Activated CD8-positive, alpha-beta memory T cell treated with anti-CD3 and anti-CD28 coated beads, Interleukin-2, amount 50 U/mL, for 48 hours (primary cell): ENCODE measurements at places on chromosomes 6 and 20.

- no peak for DNase-seq
Measured at GRCh38 chr6:82525775-82526495, 162.3 kb downstream of the TPBG start.

DNA sequence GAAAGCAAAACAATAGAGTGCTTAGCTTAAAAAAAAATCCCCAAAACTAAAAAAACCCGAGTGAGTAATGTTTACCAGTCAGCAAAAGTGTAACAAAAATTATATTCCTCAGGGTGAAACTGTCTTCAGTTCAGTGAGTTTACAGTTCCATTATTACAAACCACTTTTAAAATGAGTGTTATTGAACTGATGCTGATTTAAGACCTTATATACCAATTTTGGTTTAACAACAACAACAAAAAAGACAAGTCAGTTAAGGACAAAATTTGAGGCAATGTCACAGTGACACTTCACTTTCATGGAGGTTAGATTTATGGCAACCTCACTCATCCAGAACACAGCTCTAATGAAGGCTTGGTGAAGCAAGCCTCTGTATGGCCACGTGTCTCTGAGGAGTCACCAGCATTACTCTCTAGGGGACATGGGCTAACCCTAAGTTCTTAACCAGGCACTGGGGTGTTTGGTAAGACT is 630.8 kb downstream of the PHF3 start:
- no peak for DNase-seq

DNA sequence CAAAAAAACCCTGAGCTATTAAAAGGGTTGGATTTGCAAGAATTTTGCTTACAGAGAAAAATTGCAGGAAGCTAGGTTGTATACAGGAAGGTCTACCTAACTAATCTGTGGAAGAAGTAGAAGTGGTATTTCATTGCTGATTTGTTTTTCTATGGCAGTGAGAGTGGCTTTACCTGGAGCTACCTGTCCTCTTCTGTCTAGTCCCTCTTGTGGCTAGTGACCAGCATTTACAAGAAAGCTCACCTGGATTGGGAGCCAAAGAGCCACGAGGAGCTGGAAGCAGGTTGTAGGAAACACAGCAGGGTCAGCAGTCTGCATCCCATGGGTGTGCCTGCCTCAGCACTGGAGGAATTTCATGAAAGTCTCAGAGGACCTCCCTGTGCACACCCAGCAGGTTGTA is 120.3 kb upstream of the RALGAPA2 start:
- DNase-seq: no peak

GRCh38 chr6:149020319-149020718 is 273.5 kb downstream of the UST start:
- no peak for DNase-seq

DNA sequence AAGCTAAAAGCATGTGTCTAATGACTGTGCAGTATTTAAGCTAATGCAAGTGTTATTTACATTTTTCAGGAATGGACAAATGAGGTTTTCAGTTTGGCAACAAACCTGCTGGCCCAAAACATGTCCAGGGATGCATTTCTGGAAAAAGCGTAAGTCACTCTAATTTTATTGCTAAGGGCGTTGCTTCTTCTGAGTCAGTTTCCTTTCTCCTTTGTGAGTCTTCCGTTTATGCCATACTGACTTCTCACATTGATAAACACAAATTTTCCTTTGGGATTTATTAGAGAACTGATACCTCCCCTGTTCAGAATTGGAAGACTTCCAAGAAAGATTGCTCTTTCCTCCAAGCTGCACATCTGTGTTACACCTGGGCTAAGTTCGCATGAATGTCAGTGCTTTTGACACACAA is 422.9 kb upstream of the PLCB4 start:
- DNase-seq: no peak

DNA sequence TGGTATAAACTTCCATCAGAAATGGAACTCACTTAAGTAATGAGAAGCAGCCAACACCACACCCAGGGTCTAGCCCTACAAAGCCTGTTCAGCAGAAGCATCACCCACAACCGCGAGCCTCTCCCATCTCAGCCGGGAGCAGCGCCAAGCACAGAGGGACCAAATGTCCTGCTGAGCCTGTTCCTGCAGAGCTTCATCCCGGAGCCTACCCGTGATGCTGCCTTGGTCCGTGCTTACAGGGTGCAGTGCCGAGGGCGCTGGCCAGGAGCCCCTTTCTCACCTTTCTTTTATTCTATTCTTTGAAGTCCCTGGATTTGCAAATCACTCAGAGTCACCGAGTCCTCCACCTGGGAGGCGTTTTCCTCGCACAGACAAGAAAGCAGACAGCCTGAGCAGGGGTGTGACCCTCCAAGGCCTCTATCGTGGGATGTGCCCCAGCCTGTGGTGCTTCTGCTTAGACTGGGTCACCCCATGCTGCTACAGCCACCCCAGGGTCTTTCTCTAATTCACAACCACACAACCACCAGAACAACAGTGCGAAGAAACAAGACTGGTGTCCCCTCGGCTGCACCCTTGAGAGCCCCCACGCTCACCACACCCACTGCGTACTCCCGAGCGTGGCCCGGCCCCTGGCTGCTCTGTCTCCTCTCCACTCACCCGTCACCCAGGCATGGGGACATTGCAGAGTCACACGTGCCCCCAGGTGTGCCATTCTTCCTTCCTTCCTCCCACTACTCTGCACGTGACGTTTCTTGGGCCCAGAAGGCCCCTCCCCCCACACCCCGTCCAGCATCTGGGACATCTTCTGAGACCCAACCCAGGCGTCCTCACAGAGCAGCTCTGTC is 92.2 kb upstream of the MPC1 start:
- no peak for DNase-seq

- DNase-seq: no peak
Measured at GRCh38 chr6:148426317-148426977, 83.8 kb downstream of the SASH1 start.

DNA sequence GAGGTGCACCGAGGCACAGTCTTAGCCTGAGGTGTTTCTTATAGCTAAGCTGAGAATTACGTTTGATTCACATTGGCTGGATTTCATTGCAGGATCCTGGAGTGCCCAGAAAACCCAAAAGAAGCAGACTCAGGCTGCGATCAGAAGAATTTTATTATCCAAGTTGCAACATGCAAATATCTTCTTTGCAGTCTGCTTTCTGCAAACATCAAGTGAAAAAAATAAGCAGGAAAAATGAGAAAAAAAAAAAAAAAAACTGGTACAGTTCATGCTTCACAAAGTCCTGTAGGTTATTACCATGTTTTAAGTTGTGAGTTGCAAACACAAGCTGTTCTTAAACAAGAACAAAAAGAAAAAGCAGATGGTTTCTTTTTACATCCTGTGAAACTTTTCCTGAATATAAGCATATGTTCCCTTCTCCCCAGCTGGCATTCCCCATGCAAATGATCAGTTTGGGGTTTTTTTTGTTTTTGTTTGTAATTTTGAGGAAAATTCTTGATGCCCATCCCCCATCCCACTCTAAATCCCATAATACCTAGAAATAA is 349.0 kb downstream of the CBLN4 start:
- DNase-seq: no peak

GRCh38 chr6:35492974-35493284 is 4.0 kb downstream of the TEAD3 start:
- no peak for DNase-seq

GRCh38 chr6:118218156-118218555 is 311.1 kb downstream of the SLC35F1 start:
- no peak for DNase-seq

- DNase-seq: no peak
Measured at GRCh38 chr6:105258816-105259215, 79.0 kb upstream of the POPDC3 start.

- no peak for DNase-seq
Measured at GRCh38 chr6:148329596-148330381, 12.8 kb upstream of the SASH1 start.

DNA sequence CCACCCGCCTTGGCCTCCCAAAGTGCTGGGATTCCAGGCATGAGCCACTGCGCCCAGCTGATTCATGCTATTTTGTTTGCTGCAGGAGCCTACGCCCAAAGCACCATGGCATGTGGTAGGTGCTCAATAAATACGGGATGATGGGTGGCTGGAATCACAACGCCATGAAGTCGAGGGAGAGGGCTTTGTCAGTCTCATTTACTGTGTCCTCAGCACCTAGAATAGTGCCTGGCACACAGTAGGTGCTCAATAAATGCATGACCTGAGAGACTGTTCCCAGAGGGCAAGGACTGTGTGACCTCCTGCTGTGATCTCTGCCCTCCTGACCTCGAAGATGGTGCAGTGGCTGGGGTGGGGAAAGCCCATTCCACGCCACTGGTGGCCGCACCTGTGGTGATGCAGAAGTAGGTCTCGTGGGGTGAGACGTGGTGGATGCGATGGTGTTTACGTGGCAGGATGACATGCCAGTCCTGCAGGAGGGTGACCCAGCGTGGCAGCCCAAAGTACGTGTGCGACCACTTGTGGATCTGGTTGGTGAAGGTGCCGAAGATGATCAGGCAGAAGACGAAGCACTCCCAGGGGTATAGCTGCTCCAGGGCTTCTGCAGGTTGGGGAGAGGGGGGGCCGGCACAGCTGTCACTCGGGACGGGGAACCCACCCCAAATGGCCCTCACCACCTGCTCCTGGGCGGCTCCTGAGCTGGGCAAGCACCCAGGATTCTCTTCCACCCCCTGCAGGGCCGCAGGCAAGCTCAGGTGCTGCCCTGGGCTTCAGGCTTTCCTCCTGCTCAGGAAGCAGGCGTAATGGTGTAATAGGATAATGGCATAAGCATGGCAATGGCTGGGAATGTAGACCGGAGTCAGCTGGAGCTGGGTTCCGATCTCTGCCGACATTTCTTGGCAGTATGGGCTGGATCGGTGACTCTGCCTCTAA is 14.9 kb upstream of the UBE2V1 start:
- DNase-seq: no peak

- DNase-seq: no peak
Measured at GRCh38 chr6:109693111-109693510, 2.0 kb downstream of the FIG4 start.

DNA sequence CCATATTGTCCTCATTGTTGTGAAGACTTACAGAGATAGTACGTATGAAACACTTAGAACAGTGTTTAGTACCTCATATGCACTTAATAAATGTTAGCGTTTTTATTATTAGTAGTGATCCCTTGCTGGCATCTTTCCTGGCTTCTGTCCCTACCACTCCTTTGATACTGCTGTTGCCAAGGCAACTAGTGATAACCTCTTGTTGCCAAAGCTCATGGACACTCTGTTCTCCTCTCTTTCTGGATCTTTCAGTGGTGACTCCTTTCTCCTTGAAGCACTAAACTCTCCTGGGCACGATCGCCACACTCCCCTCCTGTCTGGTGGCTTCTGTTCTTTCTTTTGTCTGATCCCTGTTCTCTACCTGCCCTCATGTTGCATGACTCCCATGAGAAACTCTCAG is 83.5 kb downstream of the FOXO3 start:
- no peak for DNase-seq

DNA sequence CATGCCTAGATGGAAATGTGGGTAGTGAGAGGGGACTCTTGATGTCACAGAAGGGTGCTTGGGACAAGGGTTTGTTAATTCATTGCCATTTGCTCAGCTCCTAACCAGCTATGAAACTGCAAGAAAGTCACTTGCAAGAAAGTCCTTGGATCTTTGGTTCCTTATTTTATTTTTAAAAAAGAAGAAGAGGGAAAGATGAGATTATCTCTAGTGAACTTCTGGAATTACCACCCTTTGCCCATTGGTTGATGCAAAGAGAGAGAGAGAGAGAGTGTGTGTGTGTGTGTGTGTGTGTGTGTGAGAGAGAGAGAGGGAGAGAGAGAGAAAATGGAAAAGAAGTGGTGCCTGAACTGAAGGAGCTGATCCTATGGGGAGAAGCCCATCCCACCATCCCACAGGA is 4.6 kb upstream of the SFT2D1 start:
- no peak for DNase-seq

DNA sequence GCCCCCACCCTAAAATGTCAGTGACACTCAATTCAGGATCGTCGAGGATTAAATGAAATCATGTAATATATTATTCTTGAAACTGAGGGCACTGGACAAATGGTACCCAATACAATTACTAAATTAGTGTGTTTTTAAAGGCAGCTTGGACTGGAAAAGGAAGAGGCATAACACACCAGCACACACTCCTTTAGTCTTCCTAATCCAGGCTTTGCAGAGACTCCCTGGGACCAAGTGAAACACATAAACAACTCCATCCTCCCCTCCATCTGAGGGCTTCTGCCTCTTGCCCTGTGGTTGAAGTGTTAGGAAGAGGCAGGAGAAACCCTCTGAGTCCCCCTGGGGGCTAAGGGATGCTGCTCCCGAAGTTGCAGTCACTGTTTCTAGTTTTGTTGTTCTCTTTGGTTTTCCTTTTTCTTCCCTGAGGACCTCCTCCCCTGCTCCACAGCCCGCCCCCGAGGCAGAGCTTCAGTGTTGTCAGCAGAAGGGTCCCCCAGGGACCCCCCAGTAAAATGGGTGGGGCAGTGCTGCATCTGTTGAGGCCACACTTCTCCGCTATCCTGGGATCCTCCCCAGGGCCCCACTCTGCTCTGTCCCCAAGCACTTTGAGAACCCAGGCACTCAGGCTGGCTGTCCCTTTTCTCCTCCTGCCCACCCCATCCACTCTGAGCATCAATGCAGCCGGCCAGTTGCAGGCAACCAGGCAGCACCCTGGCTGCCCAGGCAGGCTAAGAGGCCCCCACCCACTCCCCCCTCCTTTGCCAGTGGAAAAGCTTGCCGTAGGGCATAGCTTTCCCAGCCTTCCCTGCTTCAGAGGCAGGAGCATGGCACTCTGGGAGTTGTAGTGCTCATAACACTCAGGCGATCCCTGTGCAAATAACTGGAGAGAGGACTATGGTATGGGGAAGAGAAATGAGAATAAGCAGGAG is 5.9 kb downstream of the TMEM63B start:
- no peak for DNase-seq

DNA sequence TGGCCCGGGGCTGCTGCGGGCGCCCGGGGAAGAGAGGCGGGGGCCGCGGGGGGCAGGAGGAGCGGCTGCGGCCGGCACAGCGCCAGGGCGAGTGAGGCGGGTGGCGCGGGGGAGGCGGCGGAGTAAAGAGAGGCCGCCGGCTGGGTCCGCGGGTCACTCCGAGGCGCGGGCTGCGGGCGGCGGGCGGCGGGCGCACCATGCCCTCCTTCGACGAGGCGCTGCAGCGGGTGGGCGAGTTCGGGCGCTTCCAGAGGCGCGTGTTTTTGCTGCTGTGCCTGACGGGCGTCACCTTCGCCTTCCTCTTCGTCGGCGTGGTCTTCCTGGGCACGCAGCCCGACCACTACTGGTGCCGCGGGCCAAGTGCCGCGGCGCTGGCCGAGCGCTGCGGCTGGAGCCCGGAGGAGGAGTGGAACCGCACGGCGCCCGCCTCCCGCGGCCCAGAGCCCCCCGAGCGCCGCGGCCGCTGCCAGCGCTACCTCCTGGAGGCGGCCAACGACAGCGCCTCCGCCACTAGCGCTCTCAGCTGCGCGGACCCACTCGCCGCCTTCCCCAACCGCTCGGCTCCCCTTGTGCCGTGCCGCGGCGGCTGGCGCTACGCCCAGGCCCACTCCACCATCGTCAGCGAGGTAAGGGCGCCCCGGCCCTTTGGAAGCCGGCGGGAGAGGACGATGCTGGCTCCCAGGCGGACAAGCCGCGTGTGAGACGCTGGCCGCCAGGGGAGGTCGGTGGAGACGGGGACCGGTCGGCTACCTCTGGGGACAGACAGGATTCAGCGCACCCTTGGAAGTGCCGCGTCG is at the start of gene SLC22A3:
Gene SLC22A3 (plus strand): TSS at position 156 of the 797 bp plus-strand sequence. CDS start 42 bp downstream, at position 198.
- no peak for DNase-seq
